ENCODE measurements at places on chromosomes 5 and 9.

- DNase-seq, result no peak
Measured at GRCh38 chr9:8208465-8208864, 408.9 kb upstream of the DMAC1 start.

DNA sequence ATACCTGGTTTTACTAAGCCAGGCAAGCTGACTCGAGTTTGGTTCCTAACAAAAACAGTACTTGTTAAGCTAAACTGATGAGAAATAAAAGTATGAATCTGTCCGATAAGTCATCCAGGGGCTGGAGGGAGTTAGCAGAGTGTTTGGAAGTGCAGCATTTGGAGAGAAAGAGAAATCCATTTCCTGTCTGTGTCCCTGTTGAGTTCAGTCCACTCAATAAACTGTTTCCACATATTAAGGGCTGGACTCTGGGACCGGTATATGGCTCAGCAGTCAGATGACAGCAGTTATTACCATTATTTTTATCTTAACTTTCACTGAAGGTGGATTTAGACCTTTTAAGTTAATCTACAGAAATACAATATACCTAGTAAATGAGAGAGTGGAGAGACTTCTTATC is 130.6 kb upstream of the ADRA1B start:
- no peak for DNase-seq

GRCh38 chr5:175070283-175070682 is 345.9 kb downstream of the MSX2 start:
- DNase-seq, result no peak

DNA sequence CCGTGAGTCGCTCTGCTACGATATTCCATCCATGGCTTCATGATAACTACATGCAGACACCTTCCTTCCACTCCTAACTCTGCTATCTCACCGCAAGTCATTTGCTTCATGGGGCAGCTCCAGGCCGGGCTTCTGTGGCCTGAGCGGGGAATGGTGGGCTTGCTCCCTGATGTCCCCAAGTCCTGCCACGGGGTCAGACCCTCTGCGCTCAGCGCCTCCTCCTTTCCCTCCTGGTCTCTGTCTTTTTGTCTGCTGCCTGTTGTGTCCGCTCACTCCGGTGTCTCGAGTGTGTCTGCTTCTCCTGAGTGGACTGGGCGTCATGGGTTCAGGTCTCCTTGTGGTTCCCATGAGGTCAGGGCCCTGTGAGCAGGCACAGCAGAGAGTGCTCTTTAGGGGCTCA is 139.6 kb downstream of the CACNA1B start:
- no peak for DNase-seq

GRCh38 chr9:16521868-16522411 is 348.5 kb downstream of the BNC2 start:
- no peak for DNase-seq

DNA sequence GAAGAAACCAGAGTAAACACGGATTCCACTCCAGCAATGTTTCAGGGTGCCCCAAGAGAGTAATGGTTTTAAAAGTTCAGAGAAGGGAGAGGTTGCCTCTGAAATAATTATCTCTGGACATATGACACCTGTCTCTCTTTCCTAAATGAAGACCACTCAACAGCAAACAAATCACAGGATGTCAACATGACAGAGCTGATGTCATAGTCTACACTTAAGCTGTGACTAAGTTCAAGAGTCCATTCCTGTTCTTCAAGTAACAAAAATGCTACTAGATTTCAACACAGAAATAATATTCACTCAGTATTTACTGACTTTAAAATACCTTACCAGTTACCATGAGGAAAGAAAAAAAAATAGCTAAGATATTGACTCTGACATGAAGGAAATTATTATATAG is 44.7 kb upstream of the SLC30A5 start:
- DNase-seq, result peak; percentile 4

GRCh38 chr5:64765804-64766504 is 2.5 kb downstream of the SREK1IP1 start:
- DNase-seq, result no peak

- no peak for DNase-seq
Measured at GRCh38 chr5:176629853-176630680, at the start of the genes EIF4E1B and SNCB. Gene EIF4E1B (plus strand): TSS chr5:176630675. CDS start chr5:176642788, 12,113 bp downstream. Gene SNCB (minus strand): TSS chr5:176630534. CDS start chr5:176629654, 880 bp downstream.

- DNase-seq, result peak; percentile 87
Measured at GRCh38 chr5:149403923-149404745, 25.0 kb upstream of the IL17B start.

DNA sequence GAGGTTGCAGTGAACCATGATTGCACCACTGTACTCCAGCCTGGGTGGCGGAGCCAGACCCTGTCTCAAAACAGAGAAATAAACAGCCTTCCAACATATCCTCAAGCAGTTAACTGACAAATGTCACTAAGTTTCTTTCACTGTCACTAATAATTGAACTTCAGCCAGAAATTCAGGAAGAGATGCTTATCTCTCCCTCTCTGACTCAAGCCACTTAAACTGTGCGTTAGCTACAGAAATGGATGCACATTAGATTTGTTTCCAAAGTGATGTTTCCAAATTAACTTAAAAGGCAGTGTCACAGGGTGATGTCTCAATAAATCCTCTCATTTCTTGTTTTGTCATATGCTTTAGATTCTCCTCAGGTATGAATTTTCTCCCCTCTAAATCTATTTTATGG is 164.9 kb downstream of the KDM4C start:
- no peak for DNase-seq

GRCh38 chr5:108312258-108312657 is 69.6 kb downstream of the FBXL17 start:
- no peak for DNase-seq

GRCh38 chr5:142056816-142057696 is 44.2 kb upstream of the GNPDA1 start:
- no peak for DNase-seq

- DNase-seq, result no peak
Measured at GRCh38 chr5:142970440-142971030, 200.4 kb downstream of the ARHGAP26 start.

GRCh38 chr5:15689836-15690235 is 189.9 kb downstream of the FBXL7 start:
- DNase-seq, result no peak

GRCh38 chr9:137412431-137412830 is 10.5 kb downstream of the EXD3 start:
- DNase-seq, result no peak

DNA sequence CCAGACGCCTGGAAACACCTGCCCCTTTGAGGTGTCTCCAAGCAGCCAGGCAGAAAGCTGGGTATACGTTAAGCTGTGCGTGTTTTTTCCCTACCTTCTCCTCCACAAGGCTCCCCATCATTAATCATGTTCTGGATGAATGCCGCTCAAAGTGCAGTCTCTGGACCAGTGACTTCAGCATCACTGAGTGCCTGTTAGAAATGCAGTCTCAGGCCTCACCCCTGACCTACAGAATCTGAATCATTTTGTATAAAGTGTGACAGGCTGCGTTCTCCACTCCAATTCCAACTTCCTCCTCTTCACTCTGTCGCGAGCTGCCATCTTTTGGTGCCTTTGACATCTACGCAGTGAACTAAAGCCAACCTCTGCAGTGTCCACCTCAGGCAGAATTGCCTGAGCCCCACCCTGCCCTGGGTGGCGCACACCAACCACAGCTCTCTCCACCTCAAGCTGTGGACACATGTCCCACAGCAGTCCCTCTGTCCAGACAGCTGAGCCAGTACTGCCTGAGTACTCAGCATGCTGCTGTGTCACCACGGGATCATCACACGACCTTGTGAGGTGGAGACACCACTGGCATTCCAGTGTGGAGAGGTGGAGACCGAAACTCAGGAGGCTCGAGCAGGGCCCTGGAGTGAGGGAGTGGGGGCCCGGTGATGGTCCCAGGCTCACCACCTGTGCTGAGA is 14.2 kb downstream of the PTPN3 start:
- DNase-seq, result no peak

GRCh38 chr5:123085638-123086286 is 3.3 kb upstream of the PRDM6 start:
- no peak for DNase-seq

DNA sequence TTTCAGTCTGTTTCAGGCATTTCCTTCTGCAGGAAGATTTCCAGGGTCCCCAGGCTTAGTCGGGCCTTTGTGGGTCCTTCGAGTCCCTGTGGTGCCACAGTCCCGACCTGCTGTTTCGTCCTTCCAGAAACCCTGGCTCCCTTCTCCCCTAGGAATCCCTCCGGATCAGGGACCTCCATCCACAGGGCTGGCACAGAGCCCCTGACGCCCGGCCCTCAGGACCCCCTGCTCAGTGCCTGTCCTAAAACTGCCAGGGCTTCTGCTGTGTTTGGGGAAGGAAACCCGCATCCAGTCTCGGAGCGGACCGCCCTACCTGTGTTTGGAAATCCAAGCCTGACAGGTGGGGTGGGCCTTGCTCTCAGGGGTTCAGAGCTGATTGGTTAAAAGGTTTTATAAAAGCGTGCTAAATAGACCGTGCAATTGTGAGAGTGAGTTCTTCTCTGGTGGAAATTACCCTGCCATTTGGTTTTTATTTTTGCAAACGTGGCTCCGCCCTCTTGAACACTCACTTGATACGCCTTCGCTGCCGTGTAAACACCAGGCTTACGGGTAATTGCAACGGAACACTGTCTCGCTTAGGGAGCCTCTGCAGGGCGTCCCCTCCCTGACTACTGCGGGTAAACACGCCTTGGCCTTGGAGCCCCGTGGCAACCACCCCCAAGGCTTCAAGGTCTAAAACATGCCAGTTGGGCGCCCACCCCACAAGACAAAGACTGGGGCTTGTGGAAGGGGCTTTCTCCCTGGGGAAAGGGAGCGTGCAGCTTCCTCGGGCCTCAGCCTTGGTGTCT is 121.2 kb downstream of the PHF2 start:
- DNase-seq, result no peak

- DNase-seq, result no peak
Measured at GRCh38 chr5:107099506-107099905, 571.2 kb downstream of the EFNA5 start.

GRCh38 chr5:107876906-107877305 is 206.2 kb upstream of the EFNA5 start:
- DNase-seq, result no peak

GRCh38 chr9:109986521-109986991 is 206.6 kb downstream of the PALM2AKAP2 start:
- peak; percentile 40 for DNase-seq

DNA sequence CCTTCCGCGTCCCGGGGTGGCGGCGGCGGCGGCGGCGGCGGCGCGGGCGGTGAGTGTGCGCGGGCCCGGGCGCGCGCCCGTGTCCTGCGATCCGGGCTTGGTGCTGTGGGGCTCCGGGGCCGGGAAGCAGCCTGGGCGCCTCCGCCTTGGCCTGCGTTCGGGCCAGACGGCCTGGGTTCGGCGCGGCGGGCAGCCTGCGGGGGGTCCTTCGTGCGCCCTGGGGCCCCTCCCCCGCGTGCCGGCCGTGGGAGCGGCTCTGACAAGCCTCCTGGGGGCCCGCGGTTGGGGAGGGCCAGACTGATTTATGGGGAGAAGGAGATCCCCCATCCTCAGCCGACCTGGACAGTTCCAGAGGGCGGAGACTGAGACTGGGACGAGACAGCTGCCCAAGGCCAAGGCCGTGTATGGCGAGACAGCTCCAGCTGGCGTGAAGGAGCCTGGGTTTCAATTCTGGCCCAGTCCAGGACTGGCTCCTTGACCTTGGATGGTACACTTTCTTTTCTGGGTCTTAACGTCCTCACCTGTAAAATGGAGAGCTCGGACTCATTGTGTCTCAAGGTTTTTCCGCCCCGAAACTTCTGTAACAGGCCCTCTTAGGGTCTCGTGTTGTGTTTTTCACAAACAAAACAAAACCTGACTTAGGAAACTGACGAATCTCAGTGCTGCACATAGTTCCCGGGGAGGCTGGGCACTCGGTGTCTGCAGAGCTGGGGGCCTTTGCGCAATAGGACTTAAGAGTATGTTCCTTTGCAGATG is 603 bp downstream of the TMEM268 start:
- DNase-seq, result peak; percentile 42

- no peak for DNase-seq
Measured at GRCh38 chr9:124676159-124676551, 95.0 kb downstream of the NR6A1 start.

- DNase-seq, result no peak
Measured at GRCh38 chr9:136578915-136579649, 33.2 kb upstream of the NOTCH1 start.

DNA sequence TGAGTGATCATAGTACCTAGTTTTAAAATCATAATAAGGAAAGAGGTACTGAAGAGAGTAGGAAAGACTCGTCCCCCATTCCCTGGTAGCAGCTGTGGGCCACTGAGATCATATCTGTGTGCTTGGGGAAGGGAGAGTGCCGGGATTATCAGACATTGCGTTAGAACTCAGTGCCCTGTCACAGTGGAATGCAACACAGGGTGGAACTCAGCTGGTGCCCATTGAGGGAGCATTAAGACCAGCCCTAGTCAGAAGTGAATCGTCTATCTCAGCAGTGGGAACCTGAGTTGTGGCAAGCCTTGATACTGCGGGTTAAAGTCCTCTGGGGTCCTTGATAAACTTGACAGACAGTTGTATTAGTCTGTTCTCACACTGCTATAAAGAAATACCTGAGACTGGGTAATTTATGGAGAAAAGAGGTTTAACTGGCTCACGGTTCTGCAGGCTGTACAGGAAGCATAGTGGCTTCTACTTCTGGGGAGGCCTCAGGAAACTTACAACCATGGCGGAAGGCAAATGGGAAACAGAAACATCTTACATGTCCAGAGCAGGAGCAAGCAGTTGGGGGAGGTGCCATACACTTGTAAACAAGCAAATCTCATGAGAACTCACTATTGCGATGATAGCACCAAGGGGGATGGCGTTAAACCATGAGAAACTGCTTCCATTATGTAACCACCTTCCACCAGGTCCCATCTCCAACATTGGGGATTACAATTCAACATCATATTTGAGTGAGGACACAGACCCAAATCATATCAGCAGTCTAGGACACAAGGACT is 33.1 kb downstream of the NDUFAF2 start:
- DNase-seq, result peak; percentile 26

DNA sequence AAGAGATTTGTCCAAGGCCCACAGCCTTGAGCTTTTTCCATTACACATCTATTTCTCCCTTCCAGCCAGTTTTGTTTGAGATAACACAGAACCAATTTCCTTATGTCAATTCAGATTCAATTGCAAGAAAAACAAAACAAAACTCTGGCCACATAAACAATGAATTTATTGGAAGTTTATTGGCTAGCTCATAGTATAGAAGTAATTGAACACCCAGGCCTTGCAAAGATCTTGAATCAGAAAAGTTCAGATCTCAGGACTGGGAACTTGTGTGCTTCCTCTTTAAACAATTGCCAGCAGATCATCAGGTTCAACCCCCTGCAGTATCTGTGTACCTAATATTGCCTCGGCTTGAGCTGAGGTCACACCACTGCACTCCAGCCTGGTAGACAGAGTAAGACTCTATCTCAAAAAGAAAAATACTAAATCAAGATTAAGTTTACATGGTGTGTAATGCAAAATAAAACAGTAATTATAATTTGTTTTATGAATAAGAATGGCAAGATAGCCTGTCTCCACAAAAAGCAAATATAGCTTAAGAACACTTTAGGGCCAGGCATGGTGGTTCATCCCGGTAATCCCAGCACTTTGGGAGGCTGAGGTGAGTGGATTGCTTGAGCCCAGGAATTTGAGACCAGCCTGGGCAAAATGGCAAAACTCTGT is 4.1 kb upstream of the ZCCHC10 start:
- no peak for DNase-seq

DNA sequence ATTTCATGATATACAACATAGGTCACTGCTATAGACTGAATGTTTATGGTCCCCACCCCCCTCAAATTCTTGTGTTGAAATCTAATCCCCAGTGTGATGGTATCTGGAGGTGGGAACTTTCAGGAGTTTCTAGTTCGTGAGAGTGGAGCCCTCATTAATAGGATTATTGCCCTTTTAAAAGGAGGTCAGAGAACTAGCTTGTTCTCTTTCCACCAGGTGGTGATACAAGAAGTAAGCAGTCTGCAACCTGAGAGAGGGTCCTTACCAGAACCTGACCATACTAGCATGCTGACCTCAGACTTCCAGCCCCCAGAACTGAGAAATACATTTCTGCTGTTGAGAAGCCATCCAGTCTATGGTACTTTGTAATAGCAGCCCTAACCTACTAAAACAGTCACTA is 33.3 kb downstream of the TMEM161B start:
- no peak for DNase-seq

Data from trophoblast cell (in vitro differentiated cells and primary cell).